ENCODE measurements at places on chromosomes 16 and 17.

DNA sequence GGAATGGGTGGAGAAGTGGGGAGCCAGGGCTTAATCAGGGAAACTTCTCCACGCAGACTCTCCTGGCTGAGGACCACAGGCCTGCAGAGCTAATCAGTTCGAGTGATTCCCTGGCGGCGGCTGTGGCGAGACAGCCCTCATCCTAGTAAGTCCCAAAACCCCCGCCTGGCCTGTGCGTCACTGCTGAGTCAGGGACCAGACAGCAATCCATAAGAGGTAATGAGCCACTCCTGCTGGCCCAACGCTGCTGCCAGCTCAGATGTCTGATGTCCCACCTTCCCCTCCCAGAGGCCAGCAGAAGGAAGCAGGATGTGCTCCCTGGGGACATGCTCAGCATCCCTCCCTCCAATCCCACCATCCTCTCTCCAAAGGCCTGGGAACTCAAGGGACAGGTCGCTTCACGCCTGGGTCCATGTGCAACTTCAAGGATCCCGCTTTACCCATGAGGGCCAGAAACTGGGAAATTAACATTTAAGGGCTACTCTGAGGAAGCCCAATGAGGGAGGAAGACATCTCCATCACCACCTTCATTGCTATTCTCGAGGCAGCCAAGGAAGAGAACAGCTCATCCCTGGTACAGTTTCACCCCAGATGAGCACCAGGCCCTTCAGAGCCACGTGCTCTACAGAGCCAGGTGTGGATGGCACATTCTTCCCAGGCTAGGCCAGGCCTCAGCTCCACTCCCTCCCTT lies 7.9 kb downstream of the ACLY start:
- DNase-seq = no peak

DNA sequence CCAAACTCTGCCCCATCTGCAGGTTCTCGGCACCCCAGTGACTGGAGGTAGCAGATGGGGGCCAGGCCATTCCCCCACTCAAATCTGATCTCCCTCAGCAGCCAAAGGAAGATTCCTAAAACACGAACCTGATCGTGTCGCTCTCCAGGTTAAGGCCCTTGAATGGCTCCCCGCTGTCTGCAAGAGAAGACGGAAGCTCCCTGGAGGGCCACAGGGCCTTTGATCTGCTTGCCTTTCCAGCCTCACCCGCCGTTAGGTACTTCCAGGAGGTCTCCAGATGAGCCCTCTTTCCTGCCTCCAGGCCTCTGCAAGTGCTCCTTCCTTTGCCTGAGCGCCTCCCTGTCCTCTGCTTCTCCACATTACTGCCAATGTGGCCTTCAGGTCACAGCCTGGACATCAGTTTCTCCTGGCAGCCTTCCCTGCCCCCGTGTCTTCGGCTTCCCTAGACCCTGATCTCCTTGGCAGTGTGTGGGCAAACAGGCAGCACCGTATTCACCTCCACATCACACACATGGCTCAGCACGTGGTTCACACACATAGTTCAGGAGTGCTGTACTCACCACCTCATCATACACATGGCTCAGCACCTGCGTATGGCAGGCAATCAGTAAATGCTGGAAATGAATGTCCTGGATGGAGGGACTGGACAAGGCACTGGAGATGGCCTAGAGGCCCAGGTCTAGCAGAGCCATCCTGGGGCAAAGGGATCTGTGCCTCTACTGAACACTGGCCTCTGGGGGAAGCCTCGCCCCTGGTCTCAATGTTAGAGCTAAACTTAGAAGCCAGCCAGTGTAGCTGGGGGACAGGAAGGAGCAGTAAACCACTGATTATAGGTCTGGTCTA lies 26.4 kb upstream of the MRPS23 start:
- no peak for DNase-seq

- DNase-seq = no peak
Observed at GRCh38 chr16:51756447-51757123, 605.5 kb upstream of the SALL1 start.

GRCh38 chr17:45282683-45283644 lies 21.1 kb upstream of the SPATA32 start:
- no peak for DNase-seq

DNA sequence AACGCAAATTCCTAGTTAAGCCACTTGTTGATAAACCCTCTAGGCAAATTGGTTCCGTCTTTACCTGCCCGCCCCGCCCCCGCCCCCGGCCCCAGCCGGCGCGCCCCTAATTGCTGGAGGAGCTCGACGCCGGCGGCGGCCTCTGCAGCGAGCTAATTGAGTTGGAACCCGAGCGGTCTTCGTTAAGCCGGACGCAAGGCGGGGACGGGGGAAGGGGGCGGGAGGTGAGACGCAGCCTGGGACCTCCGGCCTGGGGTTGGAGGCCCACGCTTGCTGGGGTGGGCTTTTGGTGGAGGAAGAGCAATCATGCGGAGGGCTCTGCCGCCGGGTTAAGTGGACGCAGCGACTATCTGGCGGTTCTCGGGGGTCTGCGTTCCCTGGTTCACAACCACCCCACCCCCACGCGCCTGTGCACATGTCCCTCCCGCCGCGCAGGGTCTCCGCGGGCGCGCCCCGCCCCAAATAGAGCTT lies 12.7 kb upstream of the FOXF1 start:
- DNase-seq = no peak

- no peak for DNase-seq
Observed at GRCh38 chr17:75774471-75774990, 9.5 kb upstream of the GALK1 start.

- no peak for DNase-seq
Observed at GRCh38 chr16:70437582-70438557, 1.0 kb downstream of the ST3GAL2 start.

DNA sequence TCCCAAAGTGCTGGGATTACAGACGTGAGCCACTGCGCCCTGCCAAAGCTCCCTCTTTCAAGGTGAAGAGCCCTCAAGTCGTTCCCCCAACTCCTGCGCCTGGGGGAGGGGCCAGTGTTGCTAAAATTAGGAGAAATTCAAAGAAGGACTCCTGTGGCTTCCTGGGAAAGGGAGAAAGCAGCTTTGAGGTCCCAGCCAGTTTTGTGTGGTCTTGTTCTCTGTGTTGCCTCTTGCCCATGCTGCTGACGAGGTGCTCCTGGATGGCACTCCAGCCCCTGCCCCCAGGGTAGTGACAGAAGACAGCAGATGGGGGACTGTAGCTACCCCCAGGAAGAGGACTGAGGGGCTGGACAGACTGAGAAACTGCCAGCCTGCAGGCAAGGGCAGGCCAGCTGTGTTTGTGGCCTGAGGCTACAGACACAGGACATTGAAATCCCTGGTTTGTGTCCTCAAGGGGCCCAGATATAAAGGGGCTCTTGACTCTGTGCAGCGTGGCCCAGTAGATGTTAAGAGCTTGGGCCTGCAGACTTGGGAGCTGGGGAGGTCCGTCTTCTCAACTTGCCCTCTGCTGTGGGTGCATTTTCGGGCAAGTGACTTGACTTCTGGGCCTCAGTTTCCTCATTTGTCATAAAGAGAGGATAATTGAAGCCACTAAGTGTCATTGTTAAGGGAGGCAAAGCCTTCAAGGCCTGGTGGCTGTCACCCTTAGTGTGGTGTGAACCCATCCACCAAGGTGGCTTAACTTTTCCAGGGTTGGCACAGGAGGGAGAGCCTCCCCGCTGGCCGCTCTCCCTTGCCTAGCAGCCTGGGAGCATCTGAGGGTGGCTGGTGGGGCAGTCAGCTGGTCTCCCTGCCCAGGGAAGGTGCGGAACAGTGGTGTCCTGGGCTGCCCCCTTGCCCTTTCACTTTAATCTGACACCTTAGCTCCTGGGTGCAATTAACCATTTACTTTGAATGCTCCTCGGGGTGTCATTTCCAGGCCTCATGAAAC lies 4.1 kb downstream of the UBALD2 start:
- DNase-seq = no peak

GRCh38 chr17:83080579-83080857 lies 1.1 kb downstream of the METRNL start:
- no peak for DNase-seq

GRCh38 chr17:9696279-9697044 lies 51.1 kb downstream of the USP43 start:
- DNase-seq = no peak

- DNase-seq = no peak
Observed at GRCh38 chr17:74217037-74217730, 3.8 kb downstream of the TTYH2 start.

GRCh38 chr17:2106308-2106955 lies 51.5 kb downstream of the HIC1 start:
- no peak for DNase-seq

DNA sequence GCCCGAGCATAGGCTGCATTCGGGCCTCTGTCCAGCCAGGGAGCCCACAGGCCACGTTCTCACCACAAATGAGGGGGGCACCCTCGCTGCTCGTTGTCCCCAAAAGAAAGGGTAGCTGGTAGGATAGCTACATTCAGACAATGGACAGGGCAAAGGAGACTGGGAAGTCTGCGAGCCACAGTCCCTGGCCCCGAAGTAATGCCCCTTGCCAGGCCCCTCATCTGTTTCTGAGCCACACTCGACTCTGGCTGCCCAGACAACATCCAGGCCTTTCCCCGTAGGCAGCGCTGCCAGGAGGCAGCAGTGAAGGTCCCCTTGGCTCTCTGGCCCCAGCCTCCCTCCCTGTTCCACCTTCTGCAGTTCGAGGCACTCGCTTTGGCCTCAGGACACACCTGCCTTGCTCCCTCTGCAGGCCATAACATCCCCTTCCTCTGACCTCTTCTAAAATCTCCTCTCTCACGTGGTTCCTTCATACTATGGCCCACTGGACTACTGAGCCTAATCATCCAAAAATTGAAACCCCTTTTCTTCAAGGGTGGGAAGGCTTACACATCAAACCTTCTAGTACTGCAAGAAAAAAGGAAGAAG lies 12.2 kb downstream of the AIPL1 start:
- DNase-seq = no peak

GRCh38 chr16:80063031-80063712 lies 462.6 kb upstream of the MAF start:
- no peak for DNase-seq

- no peak for DNase-seq
Observed at GRCh38 chr17:67360880-67361279, 5.5 kb downstream of the PSMD12 start.

DNA sequence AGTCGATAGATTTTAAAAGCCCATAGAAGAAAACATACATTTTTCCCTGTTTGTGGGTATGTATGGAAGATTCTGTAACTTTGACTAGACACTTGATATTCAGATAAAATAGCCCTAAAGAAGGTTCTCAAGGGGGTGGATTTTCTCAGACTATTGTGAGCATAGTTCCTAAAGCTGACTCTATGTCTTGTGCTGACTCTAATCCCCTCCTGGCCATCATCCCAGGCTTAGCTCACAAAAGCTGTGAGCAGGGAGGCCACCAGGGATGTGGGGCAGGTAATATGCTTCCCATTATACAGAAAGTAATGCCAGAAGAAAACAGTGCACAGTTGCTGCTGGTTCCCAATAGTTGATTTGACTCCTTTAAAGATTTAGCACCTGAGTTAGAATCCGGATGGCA lies 32.0 kb downstream of the CDH13 start:
- no peak for DNase-seq

- no peak for DNase-seq
Observed at GRCh38 chr17:45004388-45004787, 36.3 kb upstream of the C1QL1 start.

All from CD4-positive, alpha-beta T cell treated with Interleukin-4 for 4 hours (primary cell).